ENCODE measurements at places on chromosomes 2 and 18.

- DNase-seq, result no peak
Observed at GRCh38 chr18:39845631-39846030, 2109.4 kb upstream of the PIK3C3 start.

GRCh38 chr18:36372903-36373311 is 75.4 kb downstream of the FHOD3 start:
- DNase-seq, result no peak

DNA sequence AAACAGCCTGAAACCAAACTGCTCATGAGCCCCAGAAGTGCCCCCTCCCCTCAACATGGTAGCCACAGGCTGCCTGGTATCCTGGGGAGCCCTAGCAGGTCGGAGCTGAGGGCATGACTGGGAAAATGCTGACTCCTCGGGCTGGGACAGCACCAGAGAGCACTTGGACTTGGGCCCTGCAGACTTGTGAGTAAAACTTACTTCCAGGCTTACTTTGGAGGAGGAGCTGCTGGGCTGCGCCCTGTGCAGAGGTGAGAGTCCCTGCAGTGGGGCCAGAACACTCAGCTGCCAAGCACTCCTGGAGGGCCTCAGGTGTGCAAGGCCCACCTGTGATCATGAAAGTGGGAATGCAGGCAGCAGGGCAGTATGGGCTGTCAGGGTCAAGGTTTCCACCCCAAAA is 119.4 kb downstream of the SEPTIN10 start:
- DNase-seq, result no peak

DNA sequence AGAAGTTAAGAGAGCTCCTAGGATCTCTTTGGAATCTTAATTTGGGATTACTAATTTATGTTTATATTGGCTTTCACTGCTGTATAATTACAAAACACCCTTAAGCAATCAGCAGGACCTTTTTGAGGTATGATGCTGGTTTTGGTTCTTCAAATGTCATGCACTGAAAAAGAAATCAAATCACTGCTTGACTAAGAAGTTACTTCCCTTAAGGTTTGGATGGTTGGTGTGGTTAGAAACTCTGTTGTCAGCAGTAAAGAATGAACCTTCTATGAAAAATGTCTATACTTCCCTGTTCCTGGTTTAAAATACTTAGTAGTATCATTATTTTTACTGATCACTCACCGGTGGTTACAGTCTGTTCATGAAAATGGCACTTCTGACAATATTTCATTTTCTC is 5.5 kb downstream of the COLEC12 start:
- DNase-seq, result no peak

- DNase-seq, result no peak
Observed at GRCh38 chr18:58276789-58277739, 233.0 kb downstream of the NEDD4L start.

DNA sequence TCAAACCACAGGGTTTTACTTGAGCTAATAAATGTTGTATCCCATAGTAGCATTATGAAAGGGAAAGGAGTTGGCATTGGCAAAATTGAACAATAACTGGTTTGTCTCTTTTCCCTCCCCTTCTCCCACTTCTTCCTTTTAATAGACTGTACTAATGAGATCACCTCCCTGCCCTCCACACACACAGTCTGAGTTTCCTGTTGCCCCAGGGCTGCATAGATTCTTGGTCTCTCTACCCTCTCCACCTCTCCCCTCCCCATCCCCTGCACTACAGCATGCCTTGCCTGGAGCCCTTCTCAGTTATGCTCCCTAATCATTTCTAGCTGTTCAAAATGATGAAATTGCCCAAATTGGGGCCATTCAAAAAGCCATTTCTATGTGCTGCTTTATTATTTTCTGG is 37.2 kb upstream of the NEMP2 start:
- no peak for DNase-seq

DNA sequence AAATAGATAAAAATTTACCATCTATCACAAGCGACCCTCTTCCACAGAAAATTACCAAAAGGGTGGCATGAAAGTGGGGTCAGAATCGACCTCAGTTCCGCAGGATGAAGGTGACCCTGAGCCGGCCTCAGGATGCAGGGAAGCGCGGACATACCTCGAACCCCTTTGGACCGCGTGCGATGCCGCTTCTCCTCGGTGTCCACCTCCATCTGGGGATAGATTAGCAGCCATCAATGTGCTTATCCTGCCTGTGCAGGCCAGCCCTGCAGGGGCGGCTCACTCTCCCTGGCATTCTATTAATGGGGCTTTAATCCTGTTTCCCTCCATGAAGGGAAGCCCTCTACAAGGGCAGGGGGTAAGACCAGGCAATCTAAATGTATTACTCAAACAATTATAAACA is 235.3 kb upstream of the PXDN start:
- no peak for DNase-seq

DNA sequence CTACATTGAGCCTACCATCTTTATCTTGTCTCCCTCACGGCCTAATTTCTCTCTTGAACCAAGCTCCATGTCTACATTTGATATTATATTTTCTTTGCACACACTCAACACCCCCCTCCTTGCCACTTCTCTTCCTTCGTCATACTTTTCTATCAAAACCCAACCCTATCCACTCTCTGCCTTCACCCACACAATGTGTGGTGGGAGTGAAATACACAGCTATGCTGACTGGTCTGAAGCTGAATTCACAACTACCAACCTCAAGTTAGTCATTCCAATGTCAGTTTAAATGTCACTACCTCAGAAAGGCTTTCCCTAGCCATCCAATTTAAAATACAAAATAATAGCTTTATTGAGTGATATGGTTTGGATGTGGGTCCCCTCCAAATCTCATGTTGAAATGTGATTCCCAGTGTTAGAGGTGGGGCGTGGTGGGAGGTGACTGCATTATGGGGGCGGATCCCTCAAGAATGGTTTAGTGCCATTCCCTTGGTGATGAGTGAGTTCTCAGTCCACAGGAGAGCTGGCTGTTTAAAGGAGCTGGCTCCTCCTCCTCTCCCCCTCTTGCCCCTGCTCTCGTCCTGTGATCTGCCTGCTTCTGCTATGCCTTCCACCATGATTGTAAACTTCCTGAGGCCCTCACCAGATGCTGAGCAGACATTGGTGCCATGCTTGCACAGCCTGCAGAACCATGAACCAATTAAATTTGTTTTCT is 112.1 kb downstream of the DTNB start:
- no peak for DNase-seq

DNA sequence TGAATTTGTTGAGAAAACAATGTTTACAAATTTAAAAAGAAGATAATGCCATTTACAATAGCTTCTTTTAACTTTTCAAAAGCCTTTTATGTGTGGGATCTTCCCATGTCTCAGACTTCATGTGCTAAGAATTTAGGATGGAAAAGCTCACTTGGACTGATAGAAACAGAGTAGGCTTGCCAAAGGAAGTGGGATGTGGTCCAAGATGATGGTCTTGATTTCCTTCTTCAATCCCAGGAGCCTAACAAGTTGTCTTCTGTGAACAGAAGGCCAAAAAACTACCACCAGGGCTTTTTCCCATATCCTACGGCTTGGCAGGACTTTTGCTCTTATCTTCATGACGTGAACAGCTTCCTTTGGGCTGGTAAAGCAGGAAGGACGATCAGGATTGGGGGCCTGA is 9.5 kb downstream of the CXCR4 start:
- peak; percentile 39 for DNase-seq

GRCh38 chr2:43792653-43793052 is 18.8 kb downstream of the DYNC2LI1 start:
- no peak for DNase-seq

DNA sequence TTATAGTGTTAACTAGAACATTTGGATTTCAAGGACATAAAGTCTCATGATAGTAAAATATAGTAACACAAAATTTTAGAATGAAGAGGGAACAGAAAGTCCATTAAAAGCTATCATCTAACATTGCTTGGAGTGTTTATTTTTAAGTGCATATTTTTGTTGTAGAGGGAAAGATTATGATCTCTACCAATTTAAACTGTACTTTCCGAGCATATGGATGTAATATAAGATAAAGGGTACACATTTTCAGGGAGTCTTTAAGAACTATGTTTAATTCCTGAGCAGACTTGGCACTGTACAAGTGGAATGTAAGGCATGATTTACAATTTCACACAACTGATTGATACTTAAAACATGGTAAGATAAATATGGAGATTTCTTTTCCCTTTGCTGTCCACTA is 34.2 kb upstream of the ZNF804A start:
- no peak for DNase-seq

DNA sequence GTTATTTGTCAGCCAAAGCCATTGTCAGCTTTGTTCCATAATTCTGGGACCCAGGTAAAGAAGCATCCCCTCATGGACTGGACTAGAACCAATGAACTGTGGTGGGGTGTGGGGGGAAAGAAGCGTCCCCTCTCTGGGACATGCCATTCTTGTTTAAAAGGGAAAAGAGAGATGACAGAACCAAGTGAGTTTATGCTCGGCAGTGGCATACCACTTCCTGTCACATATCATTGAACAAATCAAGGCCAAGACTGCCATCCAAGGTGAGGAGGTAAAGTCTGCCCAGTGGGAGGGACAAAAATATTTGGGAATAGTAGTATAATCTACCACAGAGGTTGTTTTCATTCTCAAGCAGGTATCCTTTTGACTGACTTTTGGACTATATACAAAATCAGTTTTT is 4.7 kb upstream of the GLS start:
- DNase-seq, result no peak

DNA sequence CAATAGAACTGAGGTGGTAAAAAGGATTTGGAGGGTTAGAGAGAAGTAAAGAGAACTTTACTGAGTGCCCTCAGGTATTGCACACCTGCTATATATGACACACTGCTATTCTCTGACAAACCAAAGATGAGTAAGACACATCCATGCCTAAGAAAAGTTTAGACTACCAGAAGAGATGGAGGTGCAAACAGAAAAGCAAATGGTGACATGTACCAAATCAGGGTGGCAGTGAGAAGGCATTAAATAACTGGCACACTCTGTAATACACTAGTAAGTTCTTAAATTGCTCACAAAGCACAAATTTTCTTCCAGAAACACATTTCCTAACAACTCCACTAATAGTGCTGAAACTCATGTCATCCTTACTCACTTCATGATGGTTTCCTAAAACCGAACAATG is 88.6 kb downstream of the KCTD18 start:
- DNase-seq, result no peak

GRCh38 chr2:85724731-85725181 is 29.0 kb upstream of the ATOH8 start:
- DNase-seq, result no peak

DNA sequence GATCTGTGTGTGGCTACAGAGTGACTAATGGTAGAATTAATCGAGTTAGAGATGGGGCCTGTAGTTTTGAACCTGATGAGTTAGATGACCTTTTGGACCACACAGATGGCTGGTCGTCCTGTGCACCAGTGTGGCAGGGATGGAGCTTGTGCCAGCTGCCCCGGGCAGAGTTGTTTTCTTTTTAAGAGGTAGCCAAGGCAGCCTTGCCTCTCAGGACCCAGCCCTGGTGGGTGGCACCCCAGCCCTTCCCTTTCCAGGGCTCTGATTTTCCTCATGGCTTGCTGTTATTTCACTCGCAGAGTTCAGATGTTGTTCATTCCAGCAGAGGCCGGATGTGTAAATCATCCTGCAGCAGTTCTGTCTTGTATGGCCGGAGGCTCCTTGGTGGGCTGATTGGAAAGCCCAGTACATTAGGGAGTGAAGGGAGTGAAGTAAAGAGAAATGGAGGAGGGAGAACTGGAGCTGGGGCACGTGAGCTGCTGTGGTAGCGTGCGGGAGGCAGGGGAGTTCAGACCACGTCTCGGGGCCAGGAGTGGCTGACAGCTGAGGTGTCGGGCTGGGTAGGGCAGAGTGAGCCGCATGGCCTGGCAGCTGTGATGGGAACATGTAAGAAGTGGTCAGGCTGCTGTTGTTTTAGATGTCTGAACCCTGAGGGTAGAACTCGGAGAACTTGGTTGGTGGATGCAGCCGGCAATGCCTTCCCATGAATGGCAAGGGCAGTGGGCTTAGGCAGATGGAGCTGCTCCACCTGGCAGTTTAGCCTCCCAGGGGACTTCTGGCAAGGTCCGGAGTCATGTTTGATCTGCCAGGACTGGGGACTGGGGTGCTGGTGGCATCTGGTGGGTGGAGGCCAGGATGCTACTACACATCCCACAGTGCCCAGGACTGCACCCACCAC is 28.8 kb downstream of the ASAP2 start:
- no peak for DNase-seq

DNA sequence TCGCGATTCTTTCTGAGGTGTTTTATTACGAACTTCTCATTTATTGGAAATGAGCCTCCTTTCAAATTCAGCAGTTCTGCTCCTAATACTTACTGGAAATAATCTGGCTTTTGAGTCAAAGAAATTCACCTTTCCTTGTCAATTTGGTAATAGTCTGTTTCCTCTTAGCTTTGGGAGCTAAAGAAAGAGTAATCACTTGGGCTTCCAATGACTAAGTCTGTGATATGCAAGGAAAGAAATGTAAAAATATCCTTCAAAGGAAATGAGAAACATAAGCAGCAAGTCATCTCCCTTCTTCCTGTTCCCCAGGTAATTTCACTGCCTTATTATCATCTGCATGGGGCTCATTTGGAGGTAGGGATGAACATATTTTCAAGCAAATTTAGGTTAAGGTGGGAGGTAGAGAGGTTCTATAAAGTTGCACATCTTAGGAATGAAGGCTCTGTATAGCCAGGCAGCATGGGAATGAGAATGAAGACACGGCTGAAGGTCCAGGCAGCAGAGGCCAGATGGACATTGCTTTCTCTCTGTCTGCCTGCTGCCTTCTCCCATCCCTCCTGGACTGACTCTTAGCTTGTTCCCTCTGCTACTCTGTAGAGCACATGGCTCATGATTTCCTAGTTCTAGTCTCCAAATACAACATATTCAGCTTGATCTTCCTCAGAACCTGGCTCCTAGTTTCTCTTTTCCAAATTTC is 1.0 kb downstream of the SPP2 start:
- DNase-seq, result no peak

- no peak for DNase-seq
Observed at GRCh38 chr2:669323-669722, 7.9 kb downstream of the TMEM18 start.

All from NCI-H446 treated with DMSO at 0.1 percent for 48 hours (cell line).